ENCODE measurements at places on chromosomes 13 and 19.

- DNase-seq = peak; percentile 20
Observed at GRCh38 chr13:53191091-53191490, 162.5 kb downstream of the OLFM4 start.

DNA sequence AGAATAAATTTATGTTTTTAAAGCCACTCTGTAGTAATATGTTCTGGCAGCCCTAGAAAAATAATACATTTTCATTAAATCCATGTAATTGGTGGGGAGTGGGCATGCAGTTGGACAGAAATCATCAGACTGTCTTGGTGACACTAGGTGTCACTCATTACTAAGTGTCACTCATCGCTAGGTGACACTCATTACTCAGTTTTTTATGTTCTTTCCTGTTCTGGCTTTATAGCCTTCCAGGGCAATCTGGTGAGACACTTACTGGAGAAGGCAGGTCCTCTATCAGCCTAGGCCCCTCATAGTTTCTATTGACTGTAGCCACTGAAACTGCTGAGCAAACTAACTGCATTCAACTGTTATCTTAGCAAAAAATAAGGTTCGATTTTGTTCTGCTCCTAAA is 542.1 kb downstream of the SLITRK1 start:
- no peak for DNase-seq

GRCh38 chr13:20151612-20152011 is 9.2 kb downstream of the GJA3 start:
- no peak for DNase-seq

DNA sequence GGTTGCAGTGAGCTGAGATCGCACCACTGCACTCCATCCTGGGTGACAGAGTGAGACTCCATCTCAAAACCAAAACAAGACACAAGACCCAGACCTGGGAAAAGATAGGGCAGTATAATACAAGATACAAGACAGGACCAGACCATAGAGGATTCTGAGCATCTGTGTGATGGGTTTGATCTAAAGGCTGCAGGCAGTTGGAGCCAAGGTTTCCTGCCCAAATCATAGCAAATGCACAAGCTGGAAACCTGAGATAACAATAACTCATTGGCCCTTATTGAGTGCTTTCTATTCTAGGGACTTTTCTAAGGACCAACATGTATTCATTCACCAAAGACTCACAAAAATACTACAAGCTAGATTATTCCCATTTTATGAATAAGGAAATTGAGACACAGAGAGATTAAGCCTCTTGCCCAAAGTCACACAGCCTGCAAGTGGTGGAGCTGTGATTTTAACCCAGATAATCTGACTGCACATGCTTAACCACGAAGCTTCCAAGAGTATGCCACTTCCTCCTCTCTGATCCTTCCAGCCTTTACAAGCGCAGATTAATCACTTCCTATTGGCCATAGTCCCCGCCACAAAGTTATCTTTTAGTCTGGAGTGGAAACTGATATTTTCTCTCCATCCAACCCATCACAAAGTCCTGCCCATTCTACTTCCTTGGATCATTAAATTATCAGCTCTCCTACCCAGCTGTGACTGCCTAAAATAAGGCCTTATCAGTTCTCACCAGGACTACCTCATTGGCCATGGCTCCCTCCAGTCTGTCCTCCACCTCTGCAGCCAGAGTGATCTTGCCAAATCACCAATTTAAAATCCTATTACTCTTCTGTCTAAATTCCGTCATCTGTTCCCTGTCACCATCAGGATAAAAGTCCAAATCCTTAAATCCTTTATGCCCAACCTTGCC is 147.2 kb downstream of the FLT1 start:
- no peak for DNase-seq

GRCh38 chr13:48656608-48657007 is 2.9 kb downstream of the CYSLTR2 start:
- no peak for DNase-seq

- DNase-seq = no peak
Observed at GRCh38 chr19:6209680-6210079, 70.1 kb downstream of the MLLT1 start.

DNA sequence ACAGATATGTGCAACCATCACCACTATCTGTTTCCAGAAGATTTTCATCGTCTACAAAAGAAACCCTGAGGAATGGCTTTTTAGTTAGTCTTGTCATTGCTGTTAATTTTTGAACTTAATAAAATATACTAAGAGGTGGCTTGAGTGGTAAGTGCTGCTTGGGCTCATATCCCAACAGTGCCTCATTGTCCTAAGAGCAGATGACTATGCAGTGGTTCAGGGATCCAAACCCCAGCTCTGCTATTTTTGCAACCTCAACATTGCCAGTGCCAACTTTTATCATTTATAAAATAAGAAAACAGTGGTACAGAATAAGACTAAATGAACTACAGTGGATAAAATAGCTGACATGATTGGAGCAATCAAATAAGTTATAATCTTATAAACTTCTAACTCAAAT is 123.2 kb upstream of the SLC7A1 start:
- no peak for DNase-seq

DNA sequence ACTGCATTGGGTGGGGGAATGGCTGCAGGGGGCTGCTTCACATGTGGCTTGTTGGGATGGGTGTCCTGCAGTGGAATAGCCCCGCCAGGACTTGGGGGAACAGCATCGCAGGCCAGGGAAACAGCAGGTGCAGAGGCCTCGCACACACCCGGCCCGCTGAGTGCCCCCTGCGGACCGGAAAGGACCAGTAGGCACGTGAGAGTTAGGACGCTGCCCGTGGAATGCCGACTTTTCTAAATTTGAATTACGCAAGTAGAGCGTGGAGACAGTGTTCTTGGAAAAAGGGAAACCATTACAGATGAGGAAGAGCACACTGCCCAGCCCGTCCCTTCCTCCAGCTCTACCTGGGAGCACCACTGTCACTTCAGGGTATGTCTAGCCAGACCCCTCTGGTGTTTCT is 11.5 kb downstream of the DNM2 start:
- DNase-seq = no peak

DNA sequence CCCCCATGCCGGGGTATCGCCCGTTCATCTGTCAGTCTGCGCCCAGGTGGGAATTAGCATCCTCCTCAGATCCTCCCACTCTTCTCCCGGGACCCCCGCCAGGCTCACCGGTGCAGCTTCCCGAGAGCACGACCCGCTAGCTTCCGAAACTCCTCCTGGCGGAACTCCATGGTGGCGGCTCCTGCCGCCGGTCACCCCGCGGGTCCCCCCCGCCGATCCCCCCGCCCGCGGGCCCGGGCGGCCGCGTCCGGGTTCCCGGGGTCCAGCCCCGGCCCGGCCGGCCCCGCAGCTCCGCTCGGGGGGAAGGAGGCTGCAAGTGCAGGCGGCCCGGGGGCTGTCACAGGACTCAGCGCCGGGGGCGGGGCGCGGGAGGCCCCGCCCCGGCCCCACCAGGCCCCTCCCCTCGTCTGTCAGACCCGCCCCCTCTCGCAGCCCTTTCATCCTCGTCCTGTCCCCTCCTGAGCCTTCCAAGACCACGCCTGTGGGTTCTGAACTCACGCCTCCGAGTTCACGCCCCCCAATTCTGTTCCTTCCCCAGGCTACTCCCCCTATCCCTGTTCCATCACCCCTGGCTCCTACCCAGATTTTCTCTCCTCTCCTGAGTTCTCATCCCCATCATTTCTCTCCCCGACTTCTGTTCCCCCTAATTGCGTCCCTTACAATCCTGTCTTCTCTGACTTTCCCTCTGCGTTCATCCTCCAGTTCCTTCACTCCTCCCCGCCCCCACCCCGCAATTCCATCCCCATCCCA is at the start of gene SLC17A7:
SLC17A7 (minus strand) TSS at position 318 of the 750 bp plus-strand sequence; CDS start at position 170, 148 bp downstream.
- DNase-seq = peak; percentile 32

GRCh38 chr19:6101991-6102390 is 8.3 kb downstream of the RFX2 start:
- DNase-seq = no peak

- DNase-seq = peak; percentile 44
Observed at GRCh38 chr13:36432106-36432544, at the start of gene CCNA1. CCNA1 (plus strand) TSS chr13:36432495; CDS start chr13:36433057, 562 bp downstream.

DNA sequence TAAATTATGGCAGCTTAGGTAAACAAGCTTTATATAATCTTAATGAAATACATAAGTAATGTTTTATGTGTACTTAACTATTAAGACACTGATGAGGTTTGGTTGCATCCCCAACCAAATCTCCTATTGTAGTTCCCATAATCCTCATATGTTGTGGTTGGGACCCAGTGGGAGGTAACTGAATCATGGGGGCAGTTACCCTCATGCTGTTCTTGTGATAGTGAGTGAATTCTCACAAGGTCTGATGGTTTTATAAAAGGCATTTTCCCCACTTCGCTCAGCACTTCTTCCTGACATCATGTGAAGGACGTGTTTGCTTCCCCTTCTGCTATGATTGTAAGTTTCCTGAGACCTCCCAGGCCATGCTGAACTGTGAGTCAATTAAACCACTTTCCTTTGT is 212.7 kb downstream of the DIAPH3 start:
- no peak for DNase-seq

DNA sequence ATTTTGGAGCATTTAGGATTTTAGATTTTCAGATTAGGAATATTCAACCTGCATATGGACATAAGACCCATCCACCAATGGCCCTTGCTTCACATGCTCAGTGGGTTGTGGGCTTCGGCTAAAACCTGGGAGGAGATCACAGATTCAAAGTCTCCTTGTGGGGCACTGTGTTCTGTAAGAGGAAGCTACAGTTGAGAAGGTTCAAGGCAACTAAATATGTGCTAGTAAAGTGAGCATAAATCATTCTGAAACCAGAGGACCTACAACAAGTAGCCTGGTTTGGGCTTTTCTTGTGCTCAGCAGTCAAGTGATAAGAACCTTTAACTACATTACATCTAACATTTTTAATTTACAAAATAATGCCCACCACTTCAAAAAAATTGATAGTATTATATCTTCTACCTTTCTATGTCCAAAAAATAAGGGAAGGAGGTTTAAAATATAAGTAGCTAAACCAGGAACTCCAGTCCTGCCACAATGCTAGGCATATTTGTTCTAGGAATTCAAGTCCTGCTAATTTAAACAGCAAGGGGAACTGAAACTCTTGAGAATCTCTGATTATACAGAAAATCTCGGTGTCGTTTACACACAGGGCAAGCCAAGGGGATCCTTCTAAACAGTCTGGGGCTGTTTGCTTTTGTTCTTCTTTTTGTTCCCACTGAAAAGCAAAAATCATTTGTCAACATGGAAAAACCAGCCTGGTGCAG is 36.6 kb downstream of the FOXO1 start:
- DNase-seq = no peak

DNA sequence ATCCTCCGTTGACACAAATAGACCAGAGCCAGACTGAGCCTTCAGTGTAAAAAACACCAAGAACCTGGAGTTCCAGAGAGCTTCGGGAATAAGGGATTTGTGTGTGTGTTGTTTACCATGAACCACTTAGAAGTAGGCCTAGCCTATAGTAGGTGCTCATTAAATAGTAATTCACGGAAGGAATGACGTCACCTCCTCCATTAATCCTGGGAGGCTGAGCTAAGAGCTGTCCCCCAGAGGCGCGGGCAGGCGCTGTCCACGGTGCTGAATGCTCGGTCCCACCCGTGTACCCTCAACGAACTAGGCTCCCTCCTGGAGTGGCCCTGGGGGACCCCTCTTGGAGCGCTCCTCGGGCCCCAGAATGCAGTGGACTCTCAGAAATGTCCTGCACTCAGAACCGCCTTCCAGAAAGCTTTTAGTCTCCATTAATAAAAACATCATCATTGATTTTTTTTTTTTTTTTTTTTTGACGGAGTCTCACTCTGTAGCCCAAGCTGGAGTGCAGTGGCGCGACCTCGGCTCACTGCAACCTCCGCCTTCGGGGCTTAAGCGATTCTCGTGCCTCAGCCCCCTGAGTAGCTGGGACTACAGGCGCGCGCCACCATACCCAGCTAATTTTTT is 6.5 kb downstream of the UNC13A start:
- peak; percentile 57 for DNase-seq
